ENCODE measurements at places on chromosomes 5 and 9.

- no peak for DNase-seq
- H3K4me1 ChIP-seq: peaks cover 5% of the 10 kb centered on the region
- H3K36me3 ChIP-seq: no peaks in the 10 kb centered on the region
- no peaks in the 10 kb centered on the region for H3K27me3 ChIP-seq
- H3K27ac ChIP-seq: no peak overlapping the region
These were observed 132.9 kb downstream of the PALM2AKAP2 start for GRCh38 chr9:109912726-109913460.

DNA sequence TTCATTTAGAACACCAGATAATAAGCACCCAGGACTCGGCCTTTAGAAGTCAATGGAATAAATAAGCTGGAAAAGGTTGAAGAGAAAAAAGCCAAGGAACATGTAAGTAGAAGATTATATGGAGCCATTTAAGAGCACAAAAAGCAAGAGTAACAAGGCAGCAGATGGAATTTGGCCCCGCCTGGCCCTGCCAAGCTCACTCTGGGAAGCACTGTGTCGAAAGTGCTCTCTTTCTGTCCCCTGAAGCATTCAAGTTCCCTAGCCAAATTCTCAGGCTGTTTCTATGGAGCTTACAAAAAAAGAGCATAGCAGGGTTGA is 73.0 kb upstream of the GPR151 start:
- H3K27me3 ChIP-seq: no peaks in the 10 kb centered on the region
- DNase-seq: no peak
- no peak overlapping the region for H3K4me3 ChIP-seq
- H3K4me1 ChIP-seq: no peaks in the 10 kb centered on the region

DNA sequence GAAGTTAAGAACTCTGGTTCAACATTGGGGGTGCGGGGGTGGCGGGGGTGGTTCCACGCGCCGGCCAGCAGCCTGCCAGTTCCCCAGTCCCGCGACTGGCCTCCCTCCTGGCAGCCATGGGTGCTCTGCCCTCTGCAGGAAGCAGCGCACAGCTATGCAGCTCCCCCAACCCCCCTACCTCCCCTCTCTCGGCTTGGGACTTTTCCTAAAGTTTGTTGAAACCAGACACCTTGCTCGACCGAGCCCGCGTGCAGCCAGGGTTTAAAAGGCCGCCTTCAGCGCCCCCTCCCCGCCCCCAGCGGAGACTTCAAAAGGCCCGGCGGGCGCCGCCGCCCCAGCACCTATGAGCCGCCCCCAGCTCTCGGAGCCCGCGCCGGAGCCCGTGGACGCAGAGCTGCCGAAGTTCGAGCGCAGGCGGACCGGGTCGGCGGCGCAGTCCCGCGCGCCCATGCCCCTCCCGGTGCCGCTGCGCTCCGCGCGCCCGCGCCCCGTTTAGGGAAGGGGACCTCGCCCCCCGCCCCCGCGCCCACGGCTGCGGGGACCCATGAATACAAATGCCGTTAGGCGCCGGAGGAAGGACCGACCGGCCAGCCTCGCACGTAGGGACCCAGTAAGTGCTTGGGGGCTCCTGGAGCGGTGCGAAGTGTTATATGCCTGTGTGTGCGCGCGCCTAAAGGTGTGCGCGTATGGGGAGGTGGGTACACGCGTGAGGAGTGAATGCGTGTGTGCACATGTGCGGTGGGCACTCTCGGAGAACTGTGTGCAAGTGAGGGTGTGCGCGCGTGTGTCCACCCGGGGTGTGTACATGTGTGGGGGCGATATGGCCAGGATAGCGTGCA is 1.4 kb upstream of the COL27A1 start:
- H3K36me3 ChIP-seq: no peaks in the 10 kb centered on the region
- H3K27ac ChIP-seq: no peak overlapping the region
- H3K4me3 ChIP-seq: no peak overlapping the region
- DNase-seq: no peak

- H3K27ac ChIP-seq: no peak overlapping the region
- no peaks in the 10 kb centered on the region for H3K27me3 ChIP-seq
- no peaks in the 10 kb centered on the region for H3K36me3 ChIP-seq
- DNase-seq: no peak
These were observed 29.2 kb downstream of the RUSC2 start for GRCh38 chr9:35518981-35519679.

DNA sequence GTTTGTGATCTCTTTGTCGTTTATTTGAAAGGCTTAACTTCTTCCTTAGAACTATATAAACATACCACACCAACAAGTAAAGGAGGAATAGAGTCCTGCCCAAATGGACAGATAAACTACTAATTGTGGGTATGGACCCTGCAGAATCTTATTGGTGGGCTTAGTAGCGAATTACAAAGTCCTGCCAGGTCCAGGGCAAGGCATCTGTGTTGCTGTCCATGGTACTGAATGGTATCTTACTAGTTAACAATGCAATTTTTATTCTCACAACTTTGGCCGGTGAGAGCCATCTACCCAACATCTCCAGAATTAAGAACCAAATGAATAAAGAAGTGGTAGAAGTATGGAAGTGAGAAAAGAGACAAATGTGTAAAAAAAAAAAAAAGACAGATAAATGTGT is 1782.4 kb upstream of the WWC1 start:
- H3K36me3 ChIP-seq: no peaks in the 10 kb centered on the region
- DNase-seq: no peak
- H3K27me3 ChIP-seq: no peaks in the 10 kb centered on the region
- H3K27ac ChIP-seq: no peak overlapping the region
- no peaks in the 10 kb centered on the region for H3K4me1 ChIP-seq

DNA sequence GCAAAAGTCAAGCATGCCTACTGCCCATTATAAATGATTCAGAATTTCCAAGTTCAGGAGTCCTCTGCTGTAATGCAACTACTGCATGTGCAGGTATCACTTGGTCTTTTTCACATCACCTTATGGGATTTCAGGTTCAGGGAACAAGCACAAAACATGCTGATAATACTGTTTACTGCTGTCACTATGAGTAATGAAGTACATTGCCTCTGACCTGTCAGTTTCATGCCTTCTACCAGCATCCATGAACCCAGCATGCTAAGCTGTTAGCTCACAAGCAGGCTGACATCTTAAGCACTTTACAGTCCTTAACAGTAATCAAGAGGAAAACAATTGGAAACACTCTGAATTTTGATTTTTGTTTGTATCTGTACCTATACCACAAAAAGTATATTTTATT is 743.8 kb downstream of the CDH12 start:
- H3K4me1 ChIP-seq: no peaks in the 10 kb centered on the region
- no peaks in the 10 kb centered on the region for H3K27me3 ChIP-seq
- no peaks in the 10 kb centered on the region for H3K36me3 ChIP-seq
- no peak overlapping the region for H3K4me3 ChIP-seq

DNA sequence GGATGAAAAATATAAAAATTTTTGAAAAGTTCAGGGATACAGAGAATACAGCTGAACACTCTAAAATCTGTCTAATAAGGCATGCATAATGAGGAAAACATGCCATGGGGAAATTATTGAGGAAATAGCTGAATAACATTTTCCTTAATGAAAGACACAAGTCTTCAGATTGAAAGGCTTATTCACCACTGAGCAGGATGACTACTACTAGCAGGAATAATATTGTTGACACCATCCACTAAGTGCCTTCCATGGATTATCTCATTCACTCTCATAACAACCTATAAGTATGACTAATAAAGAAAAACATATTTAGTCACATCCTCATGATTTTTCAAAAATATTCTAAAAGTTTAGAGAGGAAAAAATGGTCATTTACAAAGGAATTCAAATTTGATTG is 96.7 kb upstream of the FER start:
- no peaks in the 10 kb centered on the region for H3K36me3 ChIP-seq
- no peaks in the 10 kb centered on the region for H3K4me1 ChIP-seq
- DNase-seq: no peak
- H3K27me3 ChIP-seq: no peaks in the 10 kb centered on the region
- H3K4me3 ChIP-seq: no peak overlapping the region
- H3K27ac ChIP-seq: no peak overlapping the region

DNA sequence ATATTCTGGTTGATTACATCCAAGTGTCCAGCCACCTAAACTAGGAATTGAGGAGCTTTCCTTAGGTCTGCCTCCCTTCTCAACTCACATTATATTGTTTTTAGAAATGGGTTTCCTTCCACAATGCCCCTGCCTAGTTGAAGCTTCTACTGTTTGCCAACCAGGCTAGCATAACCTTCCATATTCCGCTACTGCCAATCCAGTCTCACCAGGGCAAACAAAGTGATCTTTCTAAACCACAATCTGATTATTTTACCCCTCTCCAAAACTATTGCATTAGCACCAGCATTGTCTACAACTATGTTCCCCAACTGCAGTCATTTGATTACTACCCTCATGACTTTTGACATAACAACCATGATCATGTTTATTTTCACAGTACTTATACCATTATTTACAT is 115.8 kb upstream of the RASEF start:
- no peaks in the 10 kb centered on the region for H3K4me1 ChIP-seq
- no peak for DNase-seq
- H3K36me3 ChIP-seq: no peaks in the 10 kb centered on the region
- no peak overlapping the region for H3K4me3 ChIP-seq
- H3K27me3 ChIP-seq: no peaks in the 10 kb centered on the region

DNA sequence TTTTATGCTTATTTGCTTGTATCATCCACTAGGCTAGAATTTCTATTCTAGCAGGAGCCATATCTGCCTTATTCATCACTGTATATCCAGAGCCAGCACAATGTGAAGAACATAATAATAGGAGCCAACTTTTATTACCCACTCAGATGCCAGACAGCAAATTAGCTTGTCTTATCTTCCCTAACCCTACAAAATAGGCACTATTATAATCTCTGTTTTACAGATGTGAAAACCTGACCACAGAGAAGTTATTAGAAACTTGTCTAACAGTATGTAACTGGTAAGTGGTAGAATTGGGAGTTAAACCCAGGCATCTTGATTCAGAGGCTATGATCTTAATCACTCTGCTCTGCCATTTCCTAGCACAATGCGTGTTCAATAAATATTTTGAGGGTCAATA is 579.5 kb downstream of the CAAP1 start:
- no peaks in the 10 kb centered on the region for H3K4me1 ChIP-seq
- no peak overlapping the region for H3K4me3 ChIP-seq
- no peaks in the 10 kb centered on the region for H3K27me3 ChIP-seq
- no peak for DNase-seq
- no peak overlapping the region for H3K27ac ChIP-seq

DNA sequence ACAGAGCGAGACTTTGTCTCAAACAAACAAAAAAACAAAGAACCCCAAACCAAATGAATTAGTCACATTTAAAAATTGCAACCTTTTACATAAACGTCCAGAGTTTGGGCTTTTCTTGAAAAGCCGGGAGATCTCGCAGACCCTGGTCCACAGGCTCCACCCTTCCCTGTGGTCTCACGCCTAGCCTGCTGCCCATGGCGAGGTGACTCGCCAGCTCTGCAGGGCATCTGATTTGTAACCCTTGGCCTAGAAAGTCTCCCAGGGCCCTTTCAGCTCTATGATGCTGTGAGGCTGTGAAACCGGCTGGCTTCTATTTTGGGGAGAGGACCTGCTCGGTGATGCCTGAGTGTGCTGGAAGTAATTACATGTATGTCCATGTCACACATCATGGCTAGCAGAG is 44.7 kb upstream of the PHYKPL start:
- H3K4me3 ChIP-seq: no peak overlapping the region
- no peak for DNase-seq
- H3K27me3 ChIP-seq: no peaks in the 10 kb centered on the region
- H3K4me1 ChIP-seq: no peaks in the 10 kb centered on the region
- no peaks in the 10 kb centered on the region for H3K36me3 ChIP-seq
- H3K27ac ChIP-seq: no peak overlapping the region

GRCh38 chr5:116554764-116555163 is 19.9 kb downstream of the SEMA6A start:
- H3K27ac ChIP-seq: no peak overlapping the region
- DNase-seq: no peak

DNA sequence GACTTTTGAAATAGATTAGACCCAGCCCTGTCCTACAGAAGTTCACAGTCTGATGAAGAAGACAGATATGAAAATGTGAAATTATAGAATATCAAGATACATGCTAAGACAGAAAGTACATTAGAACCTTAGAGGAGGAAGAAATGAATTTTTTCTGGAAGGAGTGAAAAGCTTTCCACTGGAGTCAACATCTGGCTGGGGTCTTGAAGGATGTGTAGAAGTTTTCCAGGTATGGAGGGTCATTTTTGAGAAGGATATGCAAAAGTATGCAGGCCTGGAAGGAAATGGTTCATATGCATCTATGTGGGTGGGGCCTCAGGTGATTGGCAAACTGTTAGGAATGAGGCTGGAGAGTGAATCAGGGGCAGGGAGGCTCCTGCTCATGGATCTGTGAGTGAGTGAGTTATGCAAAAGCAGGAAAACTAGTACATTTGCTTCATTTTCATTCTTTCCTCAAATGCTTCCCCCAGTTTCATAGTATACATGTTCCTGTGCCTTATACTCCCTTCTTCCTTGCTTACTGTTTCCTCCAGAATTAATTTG is 142.3 kb downstream of the GRIA1 start:
- H3K27me3 ChIP-seq: no peaks in the 10 kb centered on the region
- no peaks in the 10 kb centered on the region for H3K36me3 ChIP-seq
- H3K27ac ChIP-seq: no peak overlapping the region
- no peak for DNase-seq
- no peaks in the 10 kb centered on the region for H3K4me1 ChIP-seq

GRCh38 chr9:129007035-129007765 is 20.9 kb downstream of the SH3GLB2 start:
- H3K4me1 ChIP-seq: peaks cover 10% of the 10 kb centered on the region
- no peaks in the 10 kb centered on the region for H3K27me3 ChIP-seq
- no peak overlapping the region for H3K4me3 ChIP-seq
- H3K36me3 ChIP-seq: no peaks in the 10 kb centered on the region

DNA sequence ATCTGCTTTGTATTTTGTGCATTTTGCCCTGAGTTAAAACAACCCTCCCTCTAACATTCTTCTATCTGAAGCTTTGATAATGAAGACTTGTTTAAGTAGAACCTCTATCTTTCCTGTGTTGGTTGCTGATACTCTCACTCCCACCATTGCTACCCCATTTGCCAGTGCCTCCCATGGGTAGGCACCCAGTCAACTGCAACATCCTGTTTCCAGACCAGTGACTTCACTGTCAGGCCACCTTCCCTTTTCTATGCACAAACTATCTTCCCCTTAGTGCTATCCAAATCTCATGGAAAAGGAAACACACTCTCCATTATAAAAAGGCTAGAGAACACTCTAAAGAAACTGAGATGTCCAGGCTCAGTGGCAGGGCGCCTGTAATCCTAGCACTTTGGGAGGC is 5.6 kb upstream of the IARS1 start:
- H3K27ac ChIP-seq: no peak overlapping the region
- H3K27me3 ChIP-seq: no peaks in the 10 kb centered on the region
- H3K4me1 ChIP-seq: peaks cover 5% of the 10 kb centered on the region
- DNase-seq: no peak

Measured in ovary (tissue), 10 donors.